NAMALWA (cell line): ENCODE measurements at places on chromosomes 2 and 18.

DNA sequence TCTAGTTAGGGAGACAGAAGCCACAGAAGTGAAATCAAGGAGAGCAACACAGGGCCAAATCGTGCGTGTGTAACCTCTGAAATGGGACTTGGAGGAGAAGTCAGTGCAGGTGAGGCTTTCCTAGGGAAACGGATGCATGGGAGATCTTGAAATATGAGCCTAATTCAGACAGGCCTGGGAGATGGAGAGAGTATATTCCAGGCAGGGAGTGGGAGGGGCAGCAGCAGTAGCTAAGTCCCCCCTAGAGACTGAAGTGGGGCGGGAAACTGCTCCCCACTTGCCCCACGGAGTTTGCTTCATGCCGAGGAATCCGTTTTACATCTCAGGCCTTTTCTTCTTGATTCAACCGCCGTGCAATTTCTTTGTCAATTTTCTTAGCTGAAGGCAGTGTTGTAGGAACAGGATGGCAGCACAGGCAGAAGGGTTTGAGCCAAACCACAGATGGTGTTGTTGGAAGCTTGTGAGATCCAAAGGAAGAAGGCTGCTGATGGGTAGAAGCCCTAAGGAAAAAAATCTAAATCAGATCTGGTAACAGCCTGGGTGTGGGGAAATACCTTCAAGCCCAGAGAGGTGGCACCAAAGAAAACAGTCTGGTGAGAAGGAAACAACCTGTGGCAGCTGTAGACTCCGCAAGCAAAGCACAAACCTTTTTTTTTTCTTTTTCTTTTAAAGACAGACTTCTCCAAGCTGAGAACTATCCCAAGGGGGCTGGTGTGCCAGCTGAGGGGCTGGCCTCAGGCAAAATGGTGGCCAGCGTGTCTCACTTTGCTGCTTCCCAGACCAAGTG is 40.2 kb downstream of the EPAS1 start:
- no peak for DNase-seq

GRCh38 chr2:150212722-150213171 is 274.7 kb downstream of the RND3 start:
- DNase-seq, result no peak

DNA sequence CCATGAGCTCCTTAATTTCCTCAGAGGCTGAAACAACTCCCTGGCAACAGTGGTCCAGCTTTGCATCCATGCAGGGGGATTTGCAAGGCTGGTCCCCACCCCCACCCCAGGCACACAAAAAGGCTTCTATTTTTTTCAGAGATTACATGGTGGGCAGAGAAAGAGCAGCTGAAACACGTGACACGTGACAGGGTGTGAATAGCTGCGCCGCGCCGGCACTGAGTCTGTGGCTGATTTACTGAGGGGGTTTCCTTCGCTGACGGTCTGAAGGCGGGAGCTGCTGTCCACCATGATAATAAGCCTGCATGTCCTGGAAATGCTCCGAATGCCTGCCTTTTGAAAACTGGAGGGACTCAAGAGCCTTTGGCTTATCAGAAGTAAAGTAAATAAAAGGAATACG is 50.7 kb upstream of the APCDD1 start:
- no peak for DNase-seq

DNA sequence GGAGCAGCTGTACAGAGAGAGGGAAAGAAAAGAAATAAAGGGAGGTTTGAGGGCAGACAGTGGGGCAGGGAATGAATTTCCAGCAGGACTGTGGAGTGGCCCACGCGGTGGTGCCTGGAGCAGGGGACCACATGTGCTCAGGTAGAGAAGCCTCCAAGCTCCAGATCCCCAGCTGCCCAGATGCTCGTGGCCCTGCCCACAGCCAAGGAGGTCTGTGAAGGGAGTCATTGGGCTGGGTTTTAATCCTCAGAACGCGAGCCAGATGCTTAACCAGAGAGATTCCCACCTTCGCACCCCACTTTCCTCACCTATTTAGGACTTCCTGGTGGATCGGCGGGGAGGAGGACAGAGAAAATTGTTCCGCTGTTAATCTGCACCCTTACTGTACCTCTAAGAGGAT is 369.4 kb downstream of the PARD3B start:
- no peak for DNase-seq

DNA sequence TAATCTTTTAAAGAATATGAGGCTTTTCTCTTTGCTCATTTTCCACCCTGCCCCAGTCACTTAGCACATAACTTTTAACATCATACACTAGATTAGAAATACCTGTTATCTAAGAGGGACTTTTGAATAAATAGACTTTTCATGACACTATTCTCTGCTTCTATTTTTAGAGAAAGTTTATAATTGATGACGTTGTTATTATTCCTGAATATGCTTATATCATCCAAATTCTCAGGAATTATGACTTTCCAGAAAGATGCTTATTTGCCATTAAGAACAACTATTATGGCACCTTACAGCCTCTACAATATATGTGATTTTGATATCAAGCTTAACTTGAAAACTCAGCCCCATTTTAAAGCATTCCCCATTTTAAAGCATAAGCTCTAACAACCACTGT is 11.4 kb downstream of the TMEFF2 start:
- no peak for DNase-seq

- DNase-seq, result no peak
These were observed 13.3 kb upstream of the CDH7 start for GRCh38 chr18:65737471-65737955.

- DNase-seq, result peak; percentile 89
These were observed at the start of gene OTX1 for GRCh38 chr2:63050334-63051041. Gene OTX1, plus strand, starts transcription at chr2:63050830. Its CDS starts 2,161 bp downstream, at chr2:63052991.

DNA sequence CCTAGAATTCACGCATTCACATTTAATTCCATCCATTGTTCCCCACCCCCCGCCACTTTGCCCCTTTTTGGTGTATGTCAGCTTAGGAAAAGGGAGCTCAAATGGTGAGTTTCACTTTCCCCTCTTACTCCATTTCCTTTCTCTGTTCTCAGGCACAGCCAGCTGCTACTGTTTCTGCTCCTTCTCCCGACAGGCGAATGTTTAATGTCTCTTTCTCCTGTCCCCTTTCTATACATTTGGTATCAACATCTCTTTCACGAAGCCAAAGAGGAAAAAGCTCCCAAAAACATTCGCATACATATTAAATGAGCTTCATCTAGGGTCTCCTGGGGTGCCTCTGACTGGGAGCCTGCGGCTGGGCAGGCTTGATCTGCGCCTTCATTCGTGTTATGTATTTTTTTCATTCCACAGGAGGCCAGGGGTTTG is 124.2 kb upstream of the SATB2 start:
- DNase-seq, result no peak

DNA sequence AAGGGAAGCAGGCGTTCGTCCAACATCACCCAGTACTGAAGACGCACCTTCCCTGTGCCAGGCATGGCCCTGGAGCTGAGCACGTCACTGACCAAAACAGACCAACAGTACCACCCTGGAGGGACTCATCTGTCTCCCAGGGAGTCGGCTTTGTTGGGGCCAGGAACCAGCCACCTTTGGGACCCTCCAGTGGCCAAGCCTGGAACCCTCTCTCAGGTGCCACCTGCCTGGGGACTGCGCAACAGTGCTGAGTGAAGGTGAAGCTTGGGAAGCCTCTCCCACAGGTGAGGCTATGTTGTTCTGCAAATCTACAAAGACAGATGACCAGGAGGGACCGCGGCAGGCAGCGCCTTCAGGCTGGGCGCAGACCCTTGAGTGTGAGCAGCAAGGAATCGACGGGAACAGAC is 91.4 kb upstream of the OTOS start:
- no peak for DNase-seq

GRCh38 chr2:28543316-28544035 is 47.6 kb downstream of the PLB1 start:
- no peak for DNase-seq

GRCh38 chr2:156748221-156748620 is 312.0 kb downstream of the GPD2 start:
- DNase-seq, result no peak

DNA sequence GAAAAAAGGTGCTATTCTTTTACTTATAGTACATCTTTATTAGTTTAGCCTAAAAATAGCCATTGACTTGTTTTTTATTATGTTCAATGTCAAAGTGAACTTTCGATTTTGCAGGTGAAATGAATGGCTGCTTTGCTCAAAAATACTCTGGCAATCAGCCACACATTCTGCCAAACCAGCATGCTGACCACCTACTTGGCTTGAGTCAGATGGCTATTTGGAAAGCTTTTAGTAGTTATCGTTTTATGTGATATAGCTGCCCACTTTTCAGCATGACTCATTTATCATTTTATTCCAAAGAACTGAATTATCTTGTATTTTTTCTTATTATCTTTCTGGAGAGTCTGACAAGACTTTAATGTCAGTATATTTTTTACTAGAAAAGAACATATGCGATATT is 1615.8 kb upstream of the TMEFF2 start:
- no peak for DNase-seq

GRCh38 chr18:55322178-55322735 is 265.7 kb downstream of the TCF4 start:
- peak; percentile 96 for DNase-seq
